ENCODE measurements at places on chromosomes 6 and 20.

- DNase-seq, result no peak
Observed at GRCh38 chr6:74415056-74415455, 719.1 kb downstream of the CD109 start.

- DNase-seq, result no peak
Observed at GRCh38 chr6:150203871-150204545, 61.2 kb downstream of the PPP1R14C start.

- no peak for DNase-seq
Observed at GRCh38 chr6:31592396-31592771, 422 bp downstream of the NCR3 start.

- DNase-seq, result no peak
Observed at GRCh38 chr6:33744895-33745546, 1.7 kb downstream of the IP6K3 start.

GRCh38 chr6:91788501-91788900 lies 1201.6 kb upstream of the MAP3K7 start:
- DNase-seq, result no peak

DNA sequence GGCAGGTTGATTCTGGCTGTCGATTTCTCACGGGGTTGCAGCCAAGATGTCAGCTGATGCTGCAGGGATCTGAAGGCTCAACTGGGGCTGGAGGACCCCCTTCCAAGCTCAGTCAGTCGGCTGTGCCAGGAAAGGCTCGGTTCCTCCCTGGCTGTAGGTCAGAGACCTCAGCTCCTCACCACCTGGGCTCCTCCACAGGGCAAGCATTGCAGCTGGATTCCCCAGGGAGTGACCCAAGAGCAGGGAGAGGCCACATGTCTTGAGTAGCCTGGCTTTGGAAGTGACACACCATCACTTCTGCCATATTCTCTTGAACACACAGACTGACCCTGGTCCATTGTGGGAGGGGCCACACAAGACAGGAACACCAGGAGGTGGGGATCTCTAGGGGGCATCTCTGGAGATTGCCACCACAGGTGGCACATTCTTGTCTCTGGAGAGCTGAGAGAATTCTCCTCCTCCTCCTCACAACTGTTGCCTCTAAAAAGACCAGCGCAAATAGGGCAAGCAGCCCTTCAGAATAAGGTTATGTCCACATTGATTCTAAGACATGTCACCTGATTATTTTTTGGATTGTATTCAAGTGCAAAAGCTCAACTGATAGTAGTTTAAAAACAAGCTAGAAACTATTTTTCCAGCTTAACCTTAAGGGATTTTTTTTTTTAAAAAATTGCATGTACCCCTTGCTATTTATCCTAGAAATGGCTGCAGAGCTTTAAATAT lies 270.5 kb downstream of the NRN1 start:
- no peak for DNase-seq
